Mesothelial cell of epicardium (in vitro differentiated cells): ENCODE measurements at places on chromosomes 6 and 20. TPM values are rescaled to one million over a fixed set of nuclear protein-coding genes. Genes with fewer than 3 reads are reported as not detected.

RFX6 gene
- total RNA-seq: 3.4 to 4.0 TPM (median 3.8 TPM) in 3 replicates

ADGRB3 gene
- 13.9 to 14.9 TPM (median 14.8 TPM) in 3 replicates for total RNA-seq

GRCh38 chr20:56424931-56425330 lies 12.9 kb downstream of the CASS4 start:
- H3K36me3 ChIP-seq: no peaks in the 10 kb centered on the region
- H3K27me3 ChIP-seq: no peaks in the 10 kb centered on the region
- DNase-seq: no peak
- no peak overlapping the region for H3K27ac ChIP-seq
- no peak overlapping the region for H3K4me3 ChIP-seq

GRCh38 chr6:150622476-150622875 lies 22.8 kb downstream of the PLEKHG1 start:
- no peak for DNase-seq
- H3K27me3 ChIP-seq: no peaks in the 10 kb centered on the region
- peaks cover 40% of the 10 kb centered on the region for H3K4me1 ChIP-seq
- H3K4me3 ChIP-seq: no peak overlapping the region
- peaks cover 16% of the 10 kb centered on the region for H3K36me3 ChIP-seq

GRCh38 chr20:33252460-33252859 lies 16.7 kb downstream of the BPIFA1 start:
- H3K27me3 ChIP-seq: peaks cover 29% of the 10 kb centered on the region
- no peak for DNase-seq
- no peak overlapping the region for H3K27ac ChIP-seq
- H3K4me3 ChIP-seq: no peak overlapping the region

LTA gene
- total RNA-seq: 0.16 to 0.18 TPM in 2 of 3 replicates, not detected in the other

GRCh38 chr20:63974402-63975200 lies 4.8 kb downstream of the SAMD10 start:
- peaks cover 13% of the 10 kb centered on the region for H3K4me1 ChIP-seq
- no peak overlapping the region for H3K4me3 ChIP-seq
- H3K36me3 ChIP-seq: peaks cover 5% of the 10 kb centered on the region

RBM24 gene
- 0.43 to 0.86 TPM (median 0.45 TPM) in 3 replicates for total RNA-seq

- H3K4me3 ChIP-seq: no peak overlapping the region
- H3K27ac ChIP-seq: peak overlapping the region; percentile 81
- H3K36me3 ChIP-seq: peaks cover 13% of the 10 kb centered on the region
Observed at GRCh38 chr6:79608334-79609224, 22.6 kb upstream of the SH3BGRL2 start.

DNA sequence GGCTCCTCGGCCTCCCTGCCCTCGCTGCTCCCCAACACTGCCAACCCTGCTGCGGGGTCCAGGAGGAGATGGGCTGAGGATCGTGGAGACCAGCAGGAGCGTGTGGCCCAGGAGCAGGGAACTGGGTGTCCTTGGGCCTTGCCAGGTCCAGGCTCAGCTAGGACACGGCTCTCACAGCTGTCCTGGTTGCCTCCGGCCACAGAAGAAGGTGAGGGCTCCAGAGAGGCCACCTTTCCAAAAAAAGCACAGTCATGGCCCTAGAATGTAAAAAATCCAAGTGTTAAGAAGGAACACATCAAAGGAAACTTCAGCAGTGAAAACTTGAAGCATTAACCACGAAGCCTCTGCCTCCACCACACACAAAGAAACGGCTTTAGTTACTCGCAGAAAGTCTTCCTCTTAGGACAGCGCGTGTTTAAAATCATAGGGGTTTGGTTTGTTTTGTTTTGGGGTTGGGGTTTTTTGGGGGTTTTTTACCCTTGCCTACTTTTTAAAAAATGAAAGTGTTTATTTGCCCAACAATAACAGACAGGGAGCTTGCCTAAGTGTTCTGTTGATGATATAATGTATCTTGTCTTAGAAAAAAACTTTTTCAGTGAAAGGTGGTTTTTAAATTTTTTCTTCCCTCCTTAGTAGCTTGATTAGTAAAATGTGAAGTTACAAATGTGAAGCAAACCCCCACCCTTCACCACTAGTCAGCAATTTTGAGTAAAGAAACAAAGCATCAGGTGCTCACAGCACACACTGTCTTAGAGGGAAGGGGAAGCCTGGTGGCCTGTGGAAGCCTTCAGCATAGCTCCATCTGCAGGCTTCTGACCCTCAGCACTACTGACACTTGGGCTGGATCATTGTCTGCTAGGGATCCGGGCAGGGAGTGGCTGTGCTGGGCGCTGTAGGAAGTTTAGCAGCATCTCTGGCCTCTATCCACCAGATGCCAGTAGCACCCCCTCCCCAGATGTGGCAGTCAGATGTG lies 60.0 kb downstream of the PTPN1 start:
- H3K27me3 ChIP-seq: no peaks in the 10 kb centered on the region
- H3K36me3 ChIP-seq: peaks cover 23% of the 10 kb centered on the region
- H3K4me1 ChIP-seq: peaks cover 30% of the 10 kb centered on the region
- no peak for DNase-seq
- no peak overlapping the region for H3K4me3 ChIP-seq

DNA sequence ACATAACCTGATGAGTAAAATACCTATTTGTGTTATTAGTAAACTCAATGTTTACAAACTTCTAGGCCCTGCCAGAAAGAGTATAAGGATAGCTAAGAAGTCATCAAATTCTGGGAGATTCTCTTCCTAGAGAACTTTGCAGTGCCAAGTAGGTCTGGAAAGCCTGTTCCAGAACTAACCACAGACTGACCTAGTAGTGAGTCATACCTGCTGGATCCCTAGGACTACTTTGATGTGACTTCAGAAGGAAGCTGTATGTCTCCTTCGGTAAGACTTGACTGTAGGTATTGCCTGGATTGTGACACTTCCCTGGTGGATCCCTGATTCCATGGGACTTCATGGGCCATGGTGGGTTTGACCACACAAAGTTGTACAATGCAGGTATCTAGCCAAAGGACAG lies 131.7 kb downstream of the DNAH8 start:
- no peaks in the 10 kb centered on the region for H3K36me3 ChIP-seq
- H3K4me1 ChIP-seq: no peaks in the 10 kb centered on the region
- H3K4me3 ChIP-seq: no peak overlapping the region
- H3K27me3 ChIP-seq: peaks cover 10% of the 10 kb centered on the region
- H3K27ac ChIP-seq: no peak overlapping the region
- DNase-seq: no peak

DNA sequence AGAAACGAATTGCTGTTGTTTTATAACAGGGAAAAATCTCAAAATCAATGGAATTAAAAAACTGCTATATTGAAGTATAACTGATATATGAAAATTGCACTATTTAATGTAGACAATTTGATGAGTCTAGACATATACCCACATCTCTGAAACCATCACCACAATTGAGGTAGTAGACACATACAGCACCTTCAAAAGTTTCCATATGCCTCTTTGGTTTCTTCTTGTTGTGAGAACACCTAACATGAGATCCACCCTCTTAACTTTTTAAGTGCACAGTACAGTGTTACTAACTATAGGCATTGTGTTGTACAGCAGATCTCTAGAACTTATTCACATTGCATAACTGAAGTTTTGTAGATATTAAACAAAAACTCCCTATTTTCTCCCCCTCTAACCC lies 14.0 kb upstream of the SLC17A5 start:
- H3K4me3 ChIP-seq: no peak overlapping the region
- H3K36me3 ChIP-seq: no peaks in the 10 kb centered on the region
- no peak for DNase-seq

DNA sequence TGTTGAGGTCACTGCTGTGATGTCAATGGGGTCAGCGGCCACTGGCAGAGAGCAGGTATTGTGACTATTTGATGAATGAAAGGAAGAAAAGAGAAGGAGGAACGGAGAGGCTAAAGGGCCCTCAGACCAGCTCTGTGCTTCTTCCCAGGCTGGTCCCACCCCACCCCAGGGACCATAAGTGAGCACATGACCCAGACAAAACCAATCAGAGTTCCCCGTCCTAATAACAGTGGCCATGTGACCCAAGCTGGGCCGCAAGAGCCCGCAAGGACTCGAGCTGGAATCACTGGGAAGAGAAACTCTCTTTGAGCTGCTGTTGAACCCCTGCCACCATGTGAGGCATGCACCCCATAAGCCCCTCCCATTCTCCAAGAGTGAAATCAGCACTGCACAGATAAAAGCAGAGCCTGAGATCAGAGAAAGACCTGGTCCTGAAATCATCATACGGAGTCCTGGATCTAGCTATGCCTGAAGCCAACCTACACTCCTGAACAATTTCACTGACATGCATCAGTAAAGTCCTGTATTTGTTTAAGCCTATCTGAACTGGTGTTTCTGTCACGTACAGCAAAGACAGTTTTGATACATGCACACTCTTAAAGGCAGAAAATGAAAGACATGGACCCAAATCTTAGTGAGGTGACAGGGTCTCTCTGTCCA lies 90.2 kb downstream of the PREX1 start:
- no peak overlapping the region for H3K4me3 ChIP-seq
- DNase-seq: no peak
- no peaks in the 10 kb centered on the region for H3K36me3 ChIP-seq
- H3K27ac ChIP-seq: no peak overlapping the region

DNA sequence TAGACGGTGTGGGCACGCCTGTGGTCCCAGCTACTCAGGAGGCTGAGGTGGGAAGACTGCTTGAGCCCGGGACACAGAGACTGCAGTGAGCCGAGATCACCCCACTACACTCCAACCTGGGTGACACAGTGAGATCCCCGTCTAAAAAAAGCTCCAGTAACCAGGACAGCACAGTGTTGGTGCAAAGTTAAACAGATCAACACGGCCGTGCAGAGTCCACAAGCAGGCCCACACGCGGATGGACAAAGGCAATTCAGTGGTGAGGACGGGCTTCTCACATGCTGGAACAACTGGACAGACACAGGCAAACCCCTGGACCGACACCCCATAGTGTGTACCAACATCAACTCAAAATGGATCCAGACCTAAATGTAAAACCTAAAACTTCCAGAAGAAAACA lies 41.7 kb downstream of the TAF4 start:
- no peak for DNase-seq
- H3K27me3 ChIP-seq: no peaks in the 10 kb centered on the region
- no peaks in the 10 kb centered on the region for H3K36me3 ChIP-seq
- peaks cover 22% of the 10 kb centered on the region for H3K4me1 ChIP-seq

DNA sequence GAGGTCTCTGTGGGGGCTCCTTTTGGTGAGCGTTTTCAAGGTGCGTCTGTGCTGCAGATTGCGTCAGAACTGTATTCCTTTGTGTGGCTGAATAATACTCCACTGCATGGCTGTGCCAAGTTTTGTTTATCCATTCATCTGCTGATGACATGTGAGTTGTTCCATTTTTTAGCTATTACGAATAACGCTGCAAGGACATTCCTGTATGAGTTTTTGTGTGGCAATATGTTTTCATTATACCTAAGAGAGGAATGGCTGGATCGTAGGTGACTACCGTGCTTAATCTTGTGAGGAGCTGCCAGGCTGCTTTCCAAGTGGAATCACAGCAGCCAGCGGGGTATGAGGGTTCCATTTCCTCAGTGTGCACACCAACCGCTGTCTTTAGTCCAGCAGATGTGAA lies 1.1 kb upstream of the DACT2 start:
- H3K36me3 ChIP-seq: no peaks in the 10 kb centered on the region
- DNase-seq: no peak
- H3K27ac ChIP-seq: no peak overlapping the region

IL17A gene
- total RNA-seq: not detected in 3 replicates

PRL gene
- total RNA-seq: 0.23 TPM in 1 of 3 replicates, not detected in the others
